ENCODE measurements at places on chromosomes 6 and 20.

GRCh38 chr20:33675136-33675959 is 1.1 kb upstream of the NECAB3 start:
- DNase-seq: no peak

- no peak for DNase-seq
Observed at GRCh38 chr6:9621276-9621675, 793.6 kb downstream of the TFAP2A start.

GRCh38 chr6:22783931-22784330 is 214.6 kb downstream of the HDGFL1 start:
- no peak for DNase-seq

GRCh38 chr6:151499551-151499950 is 5.7 kb downstream of the CCDC170 start:
- DNase-seq: no peak

- no peak for DNase-seq
Observed at GRCh38 chr6:141736104-141736503, 396.6 kb upstream of the GJE1 start.

- peak; percentile 36 for DNase-seq
Observed at GRCh38 chr20:25076731-25077609, 5.0 kb downstream of the VSX1 start.

GRCh38 chr6:90454836-90455427 is 131.9 kb downstream of the MAP3K7 start:
- no peak for DNase-seq

DNA sequence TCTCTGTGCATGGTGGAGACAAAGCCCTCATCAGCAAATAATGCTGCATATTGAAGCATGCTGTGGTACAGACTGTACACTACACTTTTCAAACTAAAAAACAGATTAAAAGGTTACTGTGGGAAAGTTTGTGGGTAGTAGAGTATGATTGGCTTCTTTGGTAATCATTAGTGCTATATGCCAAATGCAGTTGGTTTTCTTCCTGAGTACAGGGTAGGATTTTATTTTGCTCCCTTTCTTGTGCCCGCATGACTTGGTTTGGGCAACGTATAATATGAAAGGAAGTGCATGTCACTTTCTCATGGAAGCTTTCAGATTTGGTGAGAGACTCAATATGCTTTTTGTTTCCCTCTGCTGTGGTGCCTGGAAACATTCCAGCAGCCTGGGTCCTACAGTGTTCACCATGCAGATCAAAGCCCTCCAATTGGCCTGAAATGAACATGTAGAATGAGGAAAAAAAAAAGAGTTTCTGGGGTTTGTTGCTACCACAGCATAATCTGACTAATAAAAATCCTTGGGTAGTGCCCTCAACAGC is 270.7 kb upstream of the ADGRB3 start:
- DNase-seq: no peak

GRCh38 chr6:49662892-49663261 is 26.2 kb upstream of the RHAG start:
- DNase-seq: no peak

GRCh38 chr6:2247664-2248063 is 2.3 kb upstream of the GMDS start:
- no peak for DNase-seq

- DNase-seq: no peak
Observed at GRCh38 chr20:21232546-21233280, 70.4 kb upstream of the XRN2 start.

DNA sequence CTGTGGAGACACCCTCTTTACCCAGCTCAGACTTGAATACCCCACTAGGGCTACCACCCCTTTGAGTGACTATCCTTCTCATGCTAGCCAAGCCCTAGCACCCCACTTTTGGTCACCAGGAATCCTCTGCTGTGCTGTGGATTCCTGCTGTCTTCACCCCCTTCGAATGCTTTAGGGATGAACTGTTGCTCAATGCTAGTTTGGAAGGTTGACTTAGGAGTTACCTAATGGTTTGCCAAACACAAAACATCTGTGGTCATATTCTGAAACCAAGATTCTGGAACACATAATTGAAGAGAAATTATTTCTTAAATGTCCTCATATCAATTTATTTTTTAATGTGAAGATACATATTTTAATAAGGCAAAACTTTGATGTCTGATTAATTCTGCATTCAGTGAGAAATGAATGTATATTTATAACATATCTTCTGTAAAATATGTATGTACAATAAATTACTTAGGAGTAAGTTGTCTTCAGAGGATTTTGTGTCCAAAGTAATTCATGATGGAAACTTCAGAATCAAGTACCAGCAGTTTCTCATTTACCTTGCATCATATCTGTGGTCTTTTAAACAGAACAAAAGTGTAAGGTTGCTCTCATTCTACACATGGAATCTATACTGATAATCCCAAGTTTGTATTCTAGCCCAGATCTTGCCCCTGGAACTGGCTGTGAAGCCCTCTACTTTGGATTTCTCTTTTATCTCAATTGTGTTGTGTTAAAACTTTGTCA is 46.9 kb downstream of the TMEM200A start:
- no peak for DNase-seq

DNA sequence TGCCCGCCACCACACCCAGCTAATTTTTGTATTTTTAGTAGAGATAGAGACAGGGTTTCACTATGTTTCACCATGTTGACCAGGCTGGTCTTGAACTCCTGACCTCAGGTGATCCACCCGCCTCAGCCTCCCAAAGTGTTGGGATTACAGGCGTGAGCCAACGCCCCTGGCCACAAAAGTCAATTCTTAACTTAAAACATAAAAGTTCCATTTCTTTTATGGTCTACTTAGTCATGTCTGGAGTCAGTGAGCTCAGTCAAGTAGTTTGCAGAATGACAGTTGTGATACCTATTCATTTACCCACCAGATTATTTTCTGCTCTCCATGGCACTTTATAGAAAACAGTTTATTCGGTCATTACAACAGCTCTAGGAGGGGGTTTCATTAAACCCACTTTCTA is 103.1 kb upstream of the ESR1 start:
- DNase-seq: no peak

DNA sequence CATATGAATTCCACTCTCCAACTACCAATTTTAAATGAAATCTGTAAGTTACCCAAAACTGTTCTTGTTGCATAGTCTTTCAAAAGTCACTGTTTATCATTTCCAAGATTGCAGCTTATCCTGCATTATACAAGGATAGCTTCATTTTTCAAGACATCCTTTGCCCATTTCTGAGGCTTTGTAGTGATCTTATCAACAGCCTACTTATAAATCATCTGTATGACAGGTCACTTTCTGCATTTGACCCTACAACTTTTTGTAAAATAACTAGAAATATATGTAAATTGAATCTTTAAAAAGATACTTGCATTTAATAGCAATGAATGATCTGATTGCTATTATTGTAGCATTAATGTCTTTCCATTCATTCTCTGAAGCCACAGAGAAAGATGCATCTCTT is 521.1 kb downstream of the UTRN start:
- DNase-seq: no peak

GRCh38 chr6:159400826-159401225 is 231.6 kb downstream of the FNDC1 start:
- no peak for DNase-seq

DNA sequence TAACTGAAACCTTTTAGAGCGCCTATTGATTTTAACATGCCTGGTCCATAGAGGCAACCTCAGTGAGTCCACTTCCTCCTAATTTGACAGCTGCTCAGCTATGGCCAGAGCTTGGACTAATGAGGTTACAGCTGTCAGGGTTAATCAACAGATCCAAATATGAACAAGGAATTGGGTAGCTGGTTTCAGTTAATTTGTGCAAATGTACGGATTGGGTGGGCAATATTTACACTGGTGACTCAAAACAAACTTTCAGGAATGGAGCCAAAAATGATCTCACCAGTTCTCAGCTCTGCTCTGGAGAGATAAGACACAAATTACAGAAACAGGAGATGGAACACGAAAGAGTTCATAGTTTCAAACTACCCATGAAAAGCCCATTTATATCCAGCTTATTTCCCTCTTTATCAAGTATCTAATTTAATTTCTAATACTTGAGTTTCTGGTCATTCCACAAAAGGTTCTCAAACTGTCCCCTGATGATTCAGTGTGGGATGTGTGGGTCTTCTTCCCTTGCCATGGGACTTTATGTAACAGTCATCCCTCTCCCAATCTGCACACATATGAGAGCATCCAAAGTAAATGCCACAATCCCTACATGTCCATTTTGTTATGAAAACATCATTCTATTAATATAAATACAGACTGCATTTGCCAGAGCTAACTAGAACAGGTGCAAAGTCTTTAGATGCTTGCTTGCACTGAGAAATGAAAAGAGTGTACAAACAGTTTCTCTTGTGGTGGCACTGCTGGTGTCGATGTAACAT is 149.9 kb downstream of the RPS12 start:
- no peak for DNase-seq

- peak; percentile 61 for DNase-seq
Observed at GRCh38 chr20:61045876-61046585, 206.0 kb upstream of the CDH4 start.

- DNase-seq: peak; percentile 24
Observed at GRCh38 chr20:24747010-24747712, 201.9 kb upstream of the CST7 start.

- no peak for DNase-seq
Observed at GRCh38 chr6:125637207-125637606, 112.2 kb upstream of the HEY2 start.

- DNase-seq: no peak
Observed at GRCh38 chr6:87115402-87116135, 20.7 kb upstream of the CGA start.

DNA sequence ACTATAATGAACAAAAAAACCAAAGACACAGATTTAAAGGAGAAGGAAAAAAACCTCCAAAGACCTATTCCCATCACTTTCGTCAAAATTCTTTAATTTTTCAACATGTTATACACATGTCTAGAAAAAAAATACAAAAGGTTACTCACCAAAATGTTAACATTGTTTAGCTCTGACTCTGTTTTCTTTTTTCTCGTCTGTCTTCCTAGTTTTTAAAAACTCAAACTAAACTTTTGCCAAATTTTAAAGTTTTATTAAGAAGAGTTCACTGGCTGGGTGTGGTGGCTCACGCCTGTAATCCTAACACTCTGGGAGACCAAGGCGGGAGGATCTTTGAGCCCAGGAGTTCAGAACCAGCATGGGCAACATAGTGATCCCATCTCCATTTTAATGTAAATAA is 10.8 kb downstream of the MCUR1 start:
- no peak for DNase-seq

- DNase-seq: no peak
Observed at GRCh38 chr20:22916021-22916842, 118.9 kb upstream of the SSTR4 start.

- no peak for DNase-seq
Observed at GRCh38 chr6:135159531-135159930, 21.6 kb upstream of the MYB start.

GRCh38 chr6:163212123-163212522 is 202.4 kb upstream of the QKI start:
- DNase-seq: no peak

DNA sequence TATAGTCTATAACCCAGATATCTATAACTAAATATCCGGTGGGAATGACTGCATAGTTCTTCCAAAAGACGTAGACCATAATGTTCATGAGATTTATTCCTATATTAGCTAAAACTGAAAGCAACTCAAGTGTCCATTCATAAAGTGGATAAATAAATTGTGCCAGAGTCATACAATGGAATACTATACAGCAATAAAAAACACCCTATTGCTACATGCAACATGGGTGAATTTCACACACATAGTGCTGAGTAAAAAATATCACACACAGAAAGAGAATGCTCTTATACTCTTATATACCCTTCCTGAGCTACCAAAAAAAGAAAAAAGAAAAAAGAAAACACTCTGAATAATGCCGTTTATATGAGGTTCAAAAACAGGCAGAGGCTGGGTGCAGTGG is 6.9 kb downstream of the TNXB start:
- no peak for DNase-seq

GRCh38 chr6:15907914-15908518 is 220.9 kb upstream of the MYLIP start:
- DNase-seq: no peak

DNA sequence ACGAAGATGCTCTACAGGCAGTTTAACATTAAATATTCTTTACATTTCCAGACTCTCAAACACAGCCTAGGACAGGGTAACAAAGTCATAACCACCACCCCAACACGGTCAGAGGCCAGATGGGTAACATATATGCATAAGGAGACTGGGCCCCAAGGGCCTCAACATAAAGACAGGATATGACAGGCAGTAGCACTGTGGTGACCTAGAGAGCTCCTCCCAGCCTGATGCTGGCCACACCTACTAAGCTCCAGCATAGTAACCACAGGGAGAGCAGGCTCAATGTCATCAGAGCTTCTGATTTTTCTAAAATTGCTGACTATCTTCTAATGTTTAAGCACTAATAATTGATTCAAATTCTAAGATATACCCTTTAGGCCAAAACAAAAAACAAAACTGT is 21.7 kb downstream of the SMLR1 start:
- peak; percentile 37 for DNase-seq

GRCh38 chr20:11522366-11522741 is 395.3 kb upstream of the BTBD3 start:
- DNase-seq: no peak

DNA sequence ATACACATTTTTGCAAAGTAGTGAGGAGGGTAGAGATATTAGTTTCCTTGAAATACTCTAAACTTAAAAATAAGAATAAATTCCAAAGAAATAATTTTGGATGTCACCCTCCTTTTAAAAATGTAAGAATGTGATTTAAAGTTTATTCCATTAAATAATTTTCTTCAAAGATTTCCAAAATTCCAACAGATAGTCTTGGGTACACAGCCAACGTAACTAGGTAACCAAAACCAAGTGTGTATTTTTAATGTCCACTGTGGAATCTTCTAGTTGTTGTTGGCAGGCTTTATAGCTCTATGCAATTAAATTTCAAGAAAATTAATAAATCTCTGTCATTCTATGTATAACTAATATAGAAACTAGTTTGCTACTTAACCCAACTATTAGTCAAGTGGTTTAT is 101.3 kb downstream of the COL21A1 start:
- no peak for DNase-seq

GRCh38 chr6:168620578-168620977 is 179.6 kb downstream of the SMOC2 start:
- DNase-seq: no peak

DNA sequence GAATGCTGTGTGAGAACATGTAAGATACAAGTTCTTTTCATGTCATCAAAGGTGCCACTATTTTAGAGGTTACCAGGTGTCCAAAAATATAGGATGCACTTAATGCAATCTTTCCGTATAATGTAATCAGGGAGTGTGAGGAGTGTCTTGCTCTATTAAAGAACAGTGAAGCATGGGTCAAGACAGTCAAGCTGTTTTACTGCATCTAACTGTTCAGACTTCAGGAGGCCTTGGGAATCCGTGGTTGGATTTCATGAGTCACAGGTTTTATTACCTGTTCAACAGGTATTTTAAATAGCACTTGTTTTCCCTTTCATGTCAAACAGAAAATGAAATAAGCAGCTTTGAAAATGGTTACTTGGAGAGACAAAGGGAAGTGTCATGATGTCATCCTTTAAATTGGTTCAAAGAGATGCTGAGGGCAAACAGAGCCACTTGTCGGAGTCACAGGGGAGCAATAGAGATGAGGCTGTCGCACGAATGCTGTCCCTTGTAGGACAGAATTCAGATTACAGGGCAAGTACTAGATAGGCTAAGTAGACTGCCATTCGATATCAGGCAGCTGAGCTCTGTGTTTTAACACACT is 621.5 kb downstream of the QKI start:
- no peak for DNase-seq

GRCh38 chr20:63775096-63775978 is 35.8 kb downstream of the SLC2A4RG start:
- peak; percentile 89 for DNase-seq

- no peak for DNase-seq
Observed at GRCh38 chr6:94751641-94752329, 825.5 kb upstream of the MANEA start.
